NCI-H1417 treated with DMSO at 0.1 percent for 48 hours (cell line): ENCODE measurements at places on chromosomes 12 and 14.
A peak's percentile ranks its signal among the peaks of the same experiment; 100 is the strongest.

GRCh38 chr14:99127651-99128167 lies 144.3 kb downstream of the BCL11B start:
- DNase-seq = no peak

DNA sequence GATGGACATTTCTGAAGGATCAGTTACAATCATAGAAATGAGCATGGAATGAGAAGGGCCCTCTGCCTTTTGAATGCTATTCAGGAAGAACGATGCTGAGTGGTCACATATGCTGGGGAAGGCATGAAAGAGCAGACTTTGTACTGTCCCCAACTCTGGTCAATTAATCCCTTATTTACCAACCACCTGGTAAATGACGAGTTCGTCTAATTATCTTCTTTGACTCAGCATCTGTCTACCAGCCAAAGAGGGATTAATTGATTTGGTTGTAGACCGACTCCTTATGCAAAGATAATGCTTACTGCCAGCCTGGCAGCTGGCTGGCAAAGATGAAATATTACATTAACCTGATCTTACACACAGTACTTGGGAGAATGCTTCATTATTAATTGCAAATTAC lies 152.2 kb downstream of the CHST11 start:
- DNase-seq = peak; percentile 77

DNA sequence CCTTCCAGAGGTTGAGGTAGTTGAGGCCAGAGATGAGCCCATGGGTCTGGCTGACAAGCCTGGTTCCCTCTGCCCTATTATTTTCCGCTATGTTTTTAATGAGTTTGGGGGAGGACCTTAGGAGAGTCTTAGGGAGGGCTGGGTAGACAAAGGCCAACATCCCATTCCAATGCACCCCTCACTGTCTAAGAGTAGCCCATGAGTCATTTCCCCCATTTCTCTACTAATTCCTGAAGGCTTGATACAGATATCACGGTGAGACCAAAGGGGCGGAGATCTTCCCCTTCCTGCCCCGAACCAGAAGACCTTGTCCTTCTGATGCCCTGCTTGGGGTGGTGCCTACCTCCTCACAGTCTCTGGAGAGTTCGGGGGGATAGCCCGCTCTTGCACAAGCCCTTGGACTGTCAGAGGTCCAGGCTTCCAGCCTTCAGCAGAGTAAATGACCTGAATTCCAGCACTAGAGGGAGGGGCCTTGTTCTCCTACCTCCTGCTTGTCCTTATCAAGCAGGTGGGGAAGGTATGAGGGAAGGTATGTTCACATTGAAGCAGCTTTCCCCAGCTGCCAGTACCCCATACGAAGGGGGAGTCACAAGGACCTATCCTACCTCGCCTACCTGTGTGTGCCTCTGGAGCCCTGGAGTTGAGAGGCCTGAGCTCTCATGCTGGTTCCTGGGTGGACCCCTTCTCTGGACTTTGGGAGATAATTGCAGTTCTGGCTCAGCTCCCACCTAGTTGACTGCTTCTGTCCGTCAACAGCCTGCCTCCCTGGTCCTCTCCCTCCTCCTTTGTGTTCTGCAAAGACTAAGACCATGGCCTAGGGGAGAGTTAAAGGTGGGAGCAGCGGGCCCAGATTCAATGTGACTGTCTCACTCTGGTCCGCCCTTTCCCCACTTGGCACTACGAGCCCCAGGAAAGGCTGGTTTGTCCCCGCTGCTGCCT lies 3.7 kb downstream of the PSMB11 start:
- DNase-seq = no peak

- no peak for DNase-seq
Observed at GRCh38 chr12:42977451-42978230, 388.1 kb upstream of the PRICKLE1 start.

DNA sequence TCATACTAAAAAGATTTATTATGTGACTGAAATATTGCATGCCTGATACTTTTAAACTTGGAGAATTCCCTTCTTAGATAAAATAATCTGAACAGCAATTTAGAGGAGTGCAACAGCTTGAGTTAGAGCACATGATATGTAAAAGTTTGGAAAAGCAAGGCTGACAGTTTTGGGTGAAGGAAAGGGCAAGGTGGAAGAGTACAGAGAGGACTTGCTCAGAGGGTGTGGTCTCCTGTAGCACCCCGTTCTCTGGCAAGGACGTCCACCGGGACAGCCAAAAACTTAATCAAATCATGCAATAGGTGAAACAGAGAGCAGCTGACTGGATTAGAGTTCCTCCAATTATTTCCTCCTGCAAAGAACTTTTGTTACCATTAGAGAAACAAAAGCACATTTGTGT lies 65.2 kb upstream of the PDZRN4 start:
- no peak for DNase-seq

- DNase-seq = no peak
Observed at GRCh38 chr14:100896369-100897060, 7.0 kb downstream of the RTL1 start.

GRCh38 chr12:104604995-104605675 lies 148.4 kb downstream of the CHST11 start:
- DNase-seq = no peak

DNA sequence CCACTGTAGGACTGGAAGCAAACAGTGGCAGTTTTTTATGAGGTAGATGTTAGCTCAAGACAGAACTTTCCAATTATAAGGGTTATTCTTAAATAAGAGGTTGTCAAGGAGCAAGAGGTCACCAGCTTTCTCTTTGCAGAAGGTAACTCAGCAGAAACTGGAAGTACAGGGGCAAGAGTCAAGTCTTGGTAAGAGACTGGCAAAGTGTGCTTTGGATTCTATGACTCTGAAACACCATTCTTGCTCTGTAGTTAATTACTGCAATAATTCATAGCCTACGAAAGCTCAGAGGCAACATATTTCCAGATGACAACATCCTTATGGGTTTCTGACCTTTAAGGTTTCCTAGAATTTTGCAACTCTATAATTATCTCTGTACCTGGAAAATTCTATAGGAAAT lies 51.3 kb downstream of the RMST start:
- no peak for DNase-seq

DNA sequence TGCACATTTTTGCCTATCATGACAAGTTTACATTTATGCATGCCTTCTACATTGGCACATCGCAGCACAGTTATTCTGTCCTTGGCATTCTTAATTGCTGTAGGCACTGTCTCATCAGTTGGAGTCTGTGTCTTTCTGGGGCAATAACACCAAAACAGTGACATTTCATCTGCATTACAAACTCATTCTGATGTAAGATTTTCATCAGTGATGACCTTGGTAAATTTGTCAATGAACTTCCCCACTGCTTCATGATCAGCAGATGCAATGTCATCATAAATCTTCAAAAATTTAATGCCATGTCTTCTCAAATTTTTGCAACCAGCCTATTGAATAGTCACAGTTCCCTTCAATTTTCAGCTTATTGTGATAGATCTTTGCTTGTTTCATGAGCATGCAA lies 85.5 kb downstream of the CAPZA3 start:
- no peak for DNase-seq

DNA sequence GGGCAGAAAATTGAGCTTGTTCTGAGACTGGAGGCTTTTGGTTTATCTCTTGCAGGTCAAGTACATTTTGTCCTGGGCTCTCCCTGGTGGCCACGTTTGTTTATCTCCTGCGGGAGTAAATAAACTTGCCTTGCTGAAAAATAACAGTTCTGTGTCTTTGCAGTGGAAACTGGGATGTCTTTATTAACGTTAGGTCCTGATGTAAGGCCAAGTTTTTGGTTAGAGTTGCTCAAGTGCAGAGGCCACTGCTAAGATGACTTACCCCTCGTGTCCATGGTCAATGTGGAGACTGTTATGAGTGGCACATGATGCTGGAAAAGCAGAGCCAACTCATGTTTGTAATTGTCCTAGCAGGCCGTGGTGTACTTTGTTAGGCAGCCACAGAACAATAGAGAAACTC lies 3.8 kb downstream of the PTPN11 start:
- DNase-seq = no peak

GRCh38 chr12:92539976-92540781 lies 162.6 kb upstream of the PLEKHG7 start:
- no peak for DNase-seq

GRCh38 chr12:14249368-14249767 lies 116.1 kb upstream of the ATF7IP start:
- no peak for DNase-seq

- DNase-seq = no peak
Observed at GRCh38 chr12:15830538-15830937, 41.4 kb upstream of the EPS8 start.

DNA sequence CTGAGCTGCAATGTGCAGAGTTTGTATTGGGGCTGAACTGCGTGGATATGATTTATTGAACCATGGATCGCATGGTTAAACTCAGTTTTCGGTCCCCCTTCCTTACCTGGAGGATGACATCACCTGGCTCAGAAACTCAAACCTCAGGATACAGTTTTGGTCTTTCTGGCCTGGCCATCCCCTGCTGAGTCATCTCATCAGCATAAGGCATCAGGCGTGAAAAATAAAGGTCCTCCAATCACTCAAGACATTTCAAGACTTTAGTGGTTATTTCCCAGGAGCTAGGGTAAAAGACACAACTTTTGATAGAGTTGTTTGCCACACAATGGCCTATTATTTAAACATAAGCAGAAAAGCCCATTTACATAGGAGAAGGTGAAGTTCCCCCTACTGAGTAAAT lies 631.1 kb upstream of the TMEM132C start:
- DNase-seq = no peak

DNA sequence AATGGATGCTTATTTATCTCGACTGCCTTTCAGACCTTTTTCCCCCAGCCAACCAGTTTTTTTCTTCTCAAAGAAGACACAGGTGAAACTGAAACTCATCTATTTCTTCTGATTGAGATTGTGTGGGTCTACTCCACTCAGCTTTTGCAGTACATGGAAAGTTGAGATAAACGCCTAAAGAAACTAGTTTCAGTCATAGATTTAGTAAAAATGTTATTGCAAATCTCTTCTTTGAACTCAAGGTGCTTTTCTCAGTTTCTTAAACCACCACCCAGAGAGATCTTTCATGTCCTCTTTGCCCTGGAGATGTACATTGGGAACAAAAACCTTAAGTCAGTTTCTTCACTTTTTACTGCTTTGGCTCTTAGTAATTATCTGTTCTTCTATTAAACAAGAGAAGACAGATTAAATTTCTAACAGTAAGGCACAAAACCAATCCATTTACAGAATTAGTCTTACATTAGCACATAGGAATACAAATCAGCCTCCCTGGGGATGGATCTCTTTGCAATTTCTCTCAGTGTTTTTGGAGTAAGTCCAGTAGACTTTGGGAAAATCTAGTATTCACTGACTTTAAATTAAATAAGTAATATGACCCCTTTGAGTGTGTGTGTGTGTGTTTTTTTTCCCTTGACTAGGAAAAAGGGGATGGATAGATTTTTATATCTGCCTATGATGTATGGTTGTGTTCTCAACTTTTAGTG lies 11.6 kb downstream of the FBXW8 start:
- no peak for DNase-seq
